Ascending aorta (tissue), 2 donors: ENCODE measurements at places on chromosomes 1 and 21. TPM values are rescaled to one million over a fixed set of nuclear protein-coding genes. Genes with fewer than 3 reads are reported as not detected.

SPRR1B gene
- total RNA-seq, result not detected

ITSN1 gene
- 95.0 TPM for total RNA-seq

SPRR2D gene
- not detected for total RNA-seq

CLCA1 gene
- total RNA-seq, result not detected

DESI2 gene
- total RNA-seq, result 24.2 TPM
